ENCODE measurements at places on chromosomes 7 and 10.
A peak's percentile ranks its signal among the peaks of the same experiment; 100 is the strongest.

DNA sequence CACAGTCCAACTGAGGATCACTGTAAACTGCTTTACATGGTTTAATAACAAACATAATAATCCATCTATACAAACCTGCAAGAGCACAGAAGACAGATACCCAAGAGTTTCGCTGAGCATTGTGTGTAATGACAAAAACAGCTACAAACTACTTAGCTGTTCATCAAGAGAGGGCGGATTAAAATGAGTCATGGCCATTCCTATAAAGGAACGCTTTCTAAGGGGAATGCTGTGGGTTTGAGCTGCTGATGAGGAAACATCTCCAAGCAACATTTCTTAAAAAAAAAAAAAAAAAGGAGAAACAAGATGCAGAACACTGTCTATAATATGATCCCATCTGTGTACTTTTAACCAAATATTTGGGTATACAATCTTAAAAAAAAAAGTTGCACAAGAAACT is 33.8 kb downstream of the VOPP1 start:
- ATAC-seq = no peak

GRCh38 chr7:157139111-157139809 is 534 bp downstream of the UBE3C start:
- peak; percentile 75 for ATAC-seq

- no peak for ATAC-seq
Measured at GRCh38 chr7:25429731-25430130, 201.4 kb upstream of the NPVF start.

- no peak for ATAC-seq
Measured at GRCh38 chr10:122618461-122619165, 58.1 kb downstream of the DMBT1 start.
